ENCODE measurements at places on chromosomes 12 and 14.

DNA sequence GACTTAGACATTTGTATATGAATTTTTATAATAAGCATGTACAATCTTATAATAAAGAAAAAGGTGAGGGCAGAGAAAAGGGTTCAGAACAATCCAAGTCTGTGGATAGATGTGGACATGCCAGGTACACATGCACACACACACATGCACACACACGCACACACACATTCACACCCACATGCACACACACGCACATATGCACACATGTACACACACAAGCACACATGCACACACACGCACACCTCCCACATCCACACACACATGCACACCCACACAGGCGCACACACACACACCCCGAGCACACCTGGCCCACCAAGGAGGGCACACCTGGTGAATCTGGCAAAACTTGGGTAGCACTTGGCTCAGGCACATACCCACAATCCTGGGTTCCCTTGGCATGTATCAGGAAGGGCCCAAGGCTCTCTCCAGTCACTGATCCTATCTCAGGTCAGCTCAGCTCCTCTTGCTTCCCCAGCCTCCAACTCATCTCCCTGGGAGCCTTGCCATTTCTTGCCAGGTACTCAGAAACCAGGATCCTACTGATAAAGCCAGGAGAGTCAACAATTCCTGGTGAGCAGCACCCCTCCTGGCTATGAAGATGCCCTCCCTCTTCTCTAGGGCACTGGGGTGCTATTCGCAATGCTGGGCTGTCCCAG, 18.6 kb upstream of the TMEM106C start:
- DNase-seq: no peak

DNA sequence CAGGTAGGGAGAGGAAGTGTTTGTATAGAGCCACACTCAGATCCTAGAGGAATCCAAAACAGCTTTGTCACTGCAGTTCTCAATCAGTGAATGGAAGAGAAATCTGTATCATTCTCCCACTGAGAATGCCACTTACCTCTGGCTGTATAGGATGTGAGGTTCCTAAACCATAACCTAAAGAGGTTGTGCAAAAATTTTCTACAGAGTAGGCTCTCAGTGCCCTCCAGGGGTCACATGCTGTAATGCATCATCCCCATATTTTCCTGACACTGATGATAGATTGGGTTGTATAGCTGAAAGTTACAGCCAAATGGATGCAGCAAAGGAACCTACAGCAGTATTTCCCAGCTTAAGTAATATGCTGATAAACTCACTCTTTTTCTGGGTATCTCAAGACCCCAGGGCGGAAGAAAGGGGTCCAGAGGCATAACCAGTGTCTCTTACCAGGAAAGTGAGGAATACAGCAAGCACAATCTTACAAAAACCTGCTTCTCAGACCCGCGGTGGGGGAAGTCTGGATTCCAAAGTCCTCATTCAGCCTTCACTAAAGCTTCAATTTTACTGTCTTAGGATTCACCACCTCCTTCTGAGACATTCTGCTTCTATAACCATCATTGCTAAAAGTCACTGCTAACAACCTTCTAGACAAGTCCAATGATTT, 3.8 kb downstream of the BCDIN3D start:
- DNase-seq: no peak

- no peak for DNase-seq
Observed at GRCh38 chr12:5807514-5808219, 137.4 kb downstream of the ANO2 start.

DNA sequence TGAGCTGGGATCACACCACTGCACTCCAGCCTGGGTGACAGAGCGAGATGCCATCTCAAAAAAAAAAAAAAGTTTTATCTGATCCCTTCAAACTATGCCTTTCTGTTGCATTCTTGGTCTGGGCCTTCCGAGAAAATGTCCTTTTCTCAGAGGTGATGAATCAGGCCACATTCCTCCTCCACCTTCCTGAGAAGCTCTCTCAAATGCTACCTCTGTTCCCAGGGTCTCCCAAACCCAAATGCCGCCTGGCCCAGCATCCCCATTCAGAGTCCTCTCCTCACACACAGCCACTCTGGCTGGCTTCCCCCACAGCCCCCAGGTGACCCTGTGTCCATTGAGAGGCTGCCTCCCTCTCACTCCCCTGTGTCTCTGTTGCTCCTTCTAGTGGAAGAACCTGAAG, 19.7 kb upstream of the TMED10 start:
- no peak for DNase-seq

DNA sequence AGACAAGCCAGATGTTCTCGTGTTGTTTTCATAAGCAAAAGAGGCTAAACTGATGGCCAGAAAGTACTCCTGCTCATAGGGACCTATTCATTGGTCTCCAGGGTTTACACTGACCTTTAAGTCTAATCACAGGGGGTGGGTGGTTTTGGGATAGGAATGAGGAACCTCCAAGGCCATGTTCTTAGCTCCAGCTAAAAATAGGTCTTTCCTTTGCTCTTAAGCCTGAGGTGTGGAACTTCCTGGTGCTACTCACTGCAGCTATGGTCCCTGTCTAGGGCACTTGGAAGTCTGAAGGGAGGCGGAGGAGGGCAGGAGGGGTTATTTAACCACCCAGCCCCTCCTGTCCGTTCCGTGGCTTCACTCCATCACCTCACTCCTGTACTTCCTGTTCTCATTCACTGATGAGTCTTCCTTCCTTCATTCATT, 18.6 kb downstream of the GPRC5A start:
- DNase-seq: no peak

GRCh38 chr14:36507847-36508417, 12.1 kb downstream of the NKX2-1 start:
- DNase-seq: no peak

DNA sequence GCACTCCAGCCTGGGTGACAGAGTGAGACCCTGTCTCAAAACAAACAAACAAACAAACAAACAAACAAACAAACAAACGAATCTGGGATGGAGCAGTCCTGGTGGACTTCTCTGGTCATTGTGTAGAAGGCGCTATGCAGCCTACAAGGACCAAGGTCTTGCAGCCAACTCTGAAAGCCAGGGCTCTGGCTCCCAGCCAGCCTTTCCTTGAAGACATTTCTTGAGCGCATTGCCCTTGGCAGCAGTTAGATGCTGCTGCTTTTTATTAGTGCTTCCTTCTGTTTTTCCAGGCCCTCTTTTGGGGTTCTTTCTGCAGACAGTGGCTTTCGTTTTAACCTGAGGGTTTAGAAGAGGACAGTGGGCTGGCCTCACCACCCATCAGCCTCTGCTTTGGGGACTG, 20.2 kb downstream of the CCDC177 start:
- DNase-seq: no peak

GRCh38 chr12:62158461-62159360, 101.5 kb upstream of the USP15 start:
- DNase-seq: no peak

- DNase-seq: no peak
Observed at GRCh38 chr14:73176685-73177084, 40.4 kb downstream of the PSEN1 start.

Data from stimulated activated CD8-positive, alpha-beta memory T cell treated with anti-CD3 and anti-CD28 coated beads, Interleukin-4, amount 100 ng/mL, for 4 hours (primary cell).